NCI-H1417 treated with DMSO at 0.1 percent for 48 hours (cell line): ENCODE measurements at places on chromosomes 2 and 18.

DNA sequence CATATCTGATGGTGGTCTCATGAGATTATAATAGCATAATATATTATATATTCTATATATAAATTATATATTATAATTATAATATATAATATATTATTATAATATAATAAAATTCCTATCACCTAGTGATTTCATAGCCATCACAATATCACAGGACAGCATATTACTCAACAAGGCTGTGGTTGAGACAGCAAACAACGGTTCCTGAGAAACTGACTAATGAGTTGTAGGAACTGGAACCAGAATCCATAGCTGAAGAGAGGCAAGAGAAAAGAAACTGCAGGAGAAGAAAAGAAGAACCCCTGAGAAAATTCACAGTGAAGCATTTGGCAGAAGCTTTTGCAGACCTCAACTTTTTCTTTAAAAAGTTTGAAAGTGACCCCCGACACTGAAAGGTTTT, 84.0 kb downstream of the BCL2L11 start:
- no peak for DNase-seq

GRCh38 chr18:32695534-32695933, 77.3 kb downstream of the KLHL14 start:
- no peak for DNase-seq

DNA sequence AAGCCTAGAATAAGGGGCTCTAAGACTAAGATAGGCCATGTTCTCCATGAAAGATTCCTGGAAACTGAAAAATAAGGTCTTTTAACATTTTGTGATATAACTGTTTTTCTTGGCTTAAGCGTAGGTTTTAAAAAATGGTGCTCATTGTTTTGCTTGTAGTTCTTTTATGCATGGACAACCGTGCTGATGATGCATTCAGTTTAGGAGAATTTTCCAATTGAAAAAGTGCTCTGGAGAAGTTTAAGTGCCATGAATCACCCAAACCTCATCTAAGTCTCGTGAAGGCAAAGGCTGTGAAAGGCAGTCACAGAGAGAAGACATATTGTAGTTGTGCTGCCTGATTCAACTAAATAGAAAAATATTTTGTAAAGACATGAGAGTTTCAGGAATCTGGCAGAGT, 111.8 kb upstream of the GAREM1 start:
- DNase-seq, result no peak

GRCh38 chr2:219723311-219723710, 95.9 kb downstream of the SLC4A3 start:
- no peak for DNase-seq

DNA sequence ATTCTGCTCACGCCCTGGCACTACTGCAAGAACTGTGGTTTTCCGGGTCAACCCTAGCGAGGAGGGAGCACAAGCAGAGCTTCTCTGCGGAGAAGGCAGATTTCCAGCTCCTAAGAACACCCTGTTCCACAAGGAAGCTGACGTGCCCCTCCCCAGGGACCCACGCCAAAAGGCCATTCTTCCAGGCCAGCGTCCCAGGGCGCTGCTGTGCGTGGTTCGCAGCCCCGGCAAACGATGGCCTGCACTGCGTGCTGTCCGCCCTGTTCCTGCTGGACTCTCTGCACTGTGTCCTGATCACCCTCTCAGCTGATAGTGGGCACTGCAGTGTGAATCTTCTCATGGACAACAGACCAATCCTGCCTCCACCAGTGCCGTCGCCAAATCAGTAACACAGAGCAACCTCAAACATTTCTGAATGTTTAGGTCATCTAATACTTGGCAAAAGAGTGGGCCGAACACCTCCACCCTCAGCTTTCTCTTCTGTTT, 49.1 kb downstream of the ADI1 start:
- no peak for DNase-seq

GRCh38 chr2:26274058-26274613, 29.4 kb downstream of the HADHB start:
- no peak for DNase-seq

GRCh38 chr18:27921392-27921791, 255.5 kb downstream of the CDH2 start:
- DNase-seq, result no peak

DNA sequence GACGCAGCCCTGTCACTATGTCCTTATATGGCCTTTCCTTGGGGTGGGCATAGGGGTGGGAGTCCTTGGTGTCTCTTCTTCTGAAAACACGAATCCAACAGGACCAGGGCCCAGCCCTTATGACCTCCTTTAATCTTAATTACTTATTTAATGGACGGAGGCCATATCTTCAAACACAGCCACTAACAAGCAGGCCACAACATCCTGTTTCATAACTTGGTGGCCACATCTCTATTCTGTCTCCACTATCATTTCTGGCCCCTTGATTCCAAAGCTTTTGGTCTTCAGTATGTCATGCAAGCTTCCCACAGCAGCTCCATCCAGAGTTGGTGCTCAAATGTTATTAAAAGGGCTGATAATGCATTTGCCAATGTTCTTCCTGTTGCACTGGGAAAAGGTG, 287.3 kb upstream of the SMIM21 start:
- DNase-seq, result no peak

DNA sequence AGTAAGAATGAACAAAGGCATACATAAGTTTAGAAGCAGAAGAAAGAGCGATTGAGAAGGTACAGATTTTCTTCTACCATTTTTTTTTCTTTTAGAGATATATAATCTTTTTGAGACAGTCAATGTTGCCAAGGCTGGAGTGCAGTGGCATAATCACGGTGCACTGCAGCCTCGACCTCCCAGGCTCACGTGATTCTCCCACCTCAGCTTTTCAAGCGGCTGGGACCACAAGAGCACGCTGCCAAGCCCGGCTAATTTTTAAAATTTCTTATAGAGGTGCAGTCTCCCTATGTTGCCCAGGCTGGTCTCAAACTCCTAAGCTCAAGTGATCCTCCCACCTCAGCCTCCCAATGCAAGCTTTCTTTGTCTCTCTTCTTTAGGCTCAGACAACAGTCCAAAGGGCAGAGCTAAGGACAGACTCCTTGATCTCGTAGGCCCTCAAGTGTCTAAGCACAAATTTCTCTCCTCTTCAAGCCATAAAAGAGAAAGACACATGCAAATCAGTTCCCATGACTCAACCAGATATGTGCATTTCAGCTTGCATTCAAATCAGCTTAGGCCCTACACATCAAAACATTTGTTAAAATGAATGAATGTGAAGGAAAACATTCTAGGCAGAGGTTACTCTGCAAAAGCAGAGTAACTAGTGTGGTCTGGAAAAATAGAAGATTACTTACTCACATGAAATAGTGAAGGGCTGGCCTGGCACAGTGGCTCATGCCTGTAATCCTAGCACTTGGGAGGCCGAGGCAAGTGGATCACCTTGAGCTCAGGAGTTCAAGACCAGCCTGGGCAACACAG, 18.0 kb downstream of the ITSN2 start:
- DNase-seq, result no peak

GRCh38 chr18:31393286-31393685, 16.7 kb downstream of the DSG4 start:
- DNase-seq, result no peak

DNA sequence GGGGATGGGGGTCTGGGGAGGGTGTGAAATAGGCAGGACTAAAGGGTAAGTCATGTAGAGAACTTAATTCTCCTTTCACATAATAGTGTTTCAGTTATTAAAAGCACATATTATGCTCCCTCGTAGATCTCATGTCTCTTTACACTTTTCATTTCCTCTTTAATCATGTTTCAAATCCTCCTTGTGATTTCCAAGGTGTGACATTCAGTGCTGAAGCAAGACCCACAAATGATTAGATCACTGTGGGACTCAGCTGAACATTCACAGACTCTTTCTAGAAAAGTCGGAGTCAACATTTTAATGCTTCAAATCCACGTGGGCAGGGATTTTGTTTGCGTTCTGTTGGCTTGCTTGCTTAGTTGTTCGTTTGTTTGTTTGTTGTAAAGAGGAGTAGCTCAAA, 34.7 kb upstream of the CALCRL start:
- DNase-seq, result no peak

DNA sequence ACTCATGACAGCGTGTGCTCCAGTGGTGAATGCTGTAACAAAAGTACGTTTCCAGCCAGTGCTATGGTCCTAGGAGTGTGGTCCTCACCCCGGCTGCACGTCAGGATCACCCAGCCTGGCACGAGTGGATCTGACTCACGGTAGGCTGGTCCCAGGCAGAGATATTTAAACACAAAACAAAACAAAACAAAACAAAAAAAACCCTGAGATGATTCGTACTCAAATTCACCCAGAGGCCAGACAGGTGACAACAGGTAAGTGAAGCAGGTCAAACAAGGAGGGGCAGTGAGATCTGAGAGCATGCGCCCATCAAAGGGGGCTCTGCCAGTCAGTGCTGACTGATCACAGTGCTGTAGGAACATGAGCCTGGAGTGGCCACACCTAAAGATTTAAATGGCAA, 43.2 kb downstream of the C2orf76 start:
- no peak for DNase-seq

DNA sequence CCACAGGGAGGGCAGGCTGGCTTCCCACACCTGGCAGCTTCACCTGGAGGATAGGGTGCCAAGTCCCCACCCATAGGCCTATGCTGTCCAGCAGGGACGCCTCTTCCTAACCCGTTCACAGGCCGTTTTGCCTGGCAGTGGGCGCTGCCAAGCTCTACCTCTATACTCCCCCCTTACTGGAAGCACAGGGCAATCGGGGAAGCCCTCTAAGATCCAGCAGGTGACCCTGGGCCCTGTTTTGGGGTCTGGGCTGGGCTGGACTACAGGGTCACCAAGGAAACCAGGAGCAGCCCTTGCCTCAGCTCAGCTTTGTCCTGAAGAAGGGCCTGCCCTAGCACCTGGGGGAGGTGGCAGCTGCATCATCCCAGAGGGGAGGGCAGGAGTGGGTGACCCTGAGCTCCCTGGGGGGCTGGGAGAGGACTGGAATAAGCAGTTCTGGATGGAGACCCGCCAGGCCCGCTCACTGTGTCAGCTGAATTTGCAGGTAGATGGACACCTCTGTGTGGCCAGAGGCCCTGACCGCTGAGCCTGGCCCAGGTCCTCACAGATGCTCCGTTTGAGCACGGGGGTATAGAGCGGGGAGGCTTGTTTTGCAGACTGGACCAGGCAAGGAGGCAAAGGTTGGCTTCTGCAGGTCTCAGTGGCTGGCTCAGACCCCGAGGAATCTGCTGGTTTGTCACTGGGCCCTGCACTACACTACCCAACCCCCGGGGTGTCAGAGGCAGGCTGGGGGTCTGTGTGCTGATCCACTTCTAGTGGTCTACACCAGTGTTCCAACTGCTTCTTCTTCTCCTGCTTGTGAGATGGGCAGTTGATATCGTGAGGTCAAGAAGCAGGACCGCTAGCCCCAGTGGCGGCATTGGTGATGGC, 163.1 kb downstream of the ASB1 start:
- no peak for DNase-seq
